ENCODE measurements at places on chromosomes 11 and 22.

GRCh38 chr11:77502346-77502905 lies 28.5 kb upstream of the PAK1 start:
- no peak for DNase-seq

DNA sequence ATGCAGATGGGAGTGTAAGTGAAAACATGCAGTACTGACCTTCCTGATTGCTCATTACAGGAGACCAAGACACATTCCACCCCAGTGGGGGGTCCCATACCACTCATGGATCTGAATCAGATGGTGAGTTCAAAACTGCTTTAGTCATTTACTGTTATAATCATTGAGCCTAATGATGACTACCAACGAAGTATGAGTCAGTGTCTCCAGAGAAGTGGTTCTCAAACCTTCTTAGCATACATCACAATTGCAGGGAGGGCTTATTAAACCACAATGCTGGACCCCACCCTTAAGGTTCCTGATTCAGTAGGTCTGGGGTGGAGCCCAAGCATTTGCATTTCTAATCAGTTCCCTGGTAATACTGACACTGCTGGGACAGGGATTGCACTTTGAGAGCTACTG lies 75.8 kb downstream of the CD44 start:
- DNase-seq: peak; percentile 52

GRCh38 chr22:23457380-23457985 lies 122.6 kb downstream of the IGLL1 start:
- no peak for DNase-seq

- DNase-seq: no peak
Observed at GRCh38 chr11:1673446-1674172, 23.4 kb upstream of the KRTAP5-6 start.

GRCh38 chr11:47991266-47991830 lies 11.0 kb downstream of the PTPRJ start:
- DNase-seq: no peak

DNA sequence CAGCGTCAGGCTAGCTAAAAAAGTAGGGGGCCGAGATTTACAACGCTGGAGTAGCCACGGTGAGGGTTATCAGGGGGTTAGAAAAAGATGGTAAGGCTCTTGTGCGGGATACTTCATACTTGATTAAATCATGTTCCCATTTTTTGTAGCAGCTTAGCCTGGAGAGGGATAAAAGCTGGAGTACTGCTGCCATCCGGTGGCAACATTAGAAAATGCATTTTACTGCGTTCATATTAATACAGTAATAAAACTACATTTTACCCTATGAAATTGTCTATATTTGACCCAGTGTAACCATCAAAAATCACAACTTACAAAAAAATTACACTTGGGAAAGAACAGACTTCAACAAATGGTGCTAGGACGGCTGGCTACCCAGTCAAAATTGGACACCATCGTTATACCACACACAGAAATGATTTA lies 17.3 kb downstream of the RPUSD4 start:
- no peak for DNase-seq

- no peak for DNase-seq
Observed at GRCh38 chr11:109285465-109285864, 136.5 kb upstream of the C11orf87 start.

DNA sequence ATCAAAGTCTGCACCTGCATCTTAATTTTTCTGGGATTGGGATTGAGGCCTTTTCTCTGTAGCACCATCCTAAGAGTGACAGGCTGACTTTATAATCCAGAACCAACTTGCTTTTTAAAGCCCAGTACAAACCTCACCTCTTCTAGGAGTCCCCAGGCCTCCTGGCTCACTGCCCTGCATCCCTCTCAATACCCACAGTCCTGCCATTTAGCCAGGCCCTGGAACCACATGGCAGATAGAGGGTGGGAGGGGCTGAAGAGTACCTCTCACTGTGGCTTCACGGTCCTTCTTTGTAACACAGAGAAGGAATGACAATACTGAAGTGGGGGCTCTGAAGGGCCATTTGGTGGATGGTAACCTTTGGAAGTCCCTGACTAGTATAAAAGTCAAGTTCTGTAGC lies 63.5 kb upstream of the PHOX2A start:
- no peak for DNase-seq

DNA sequence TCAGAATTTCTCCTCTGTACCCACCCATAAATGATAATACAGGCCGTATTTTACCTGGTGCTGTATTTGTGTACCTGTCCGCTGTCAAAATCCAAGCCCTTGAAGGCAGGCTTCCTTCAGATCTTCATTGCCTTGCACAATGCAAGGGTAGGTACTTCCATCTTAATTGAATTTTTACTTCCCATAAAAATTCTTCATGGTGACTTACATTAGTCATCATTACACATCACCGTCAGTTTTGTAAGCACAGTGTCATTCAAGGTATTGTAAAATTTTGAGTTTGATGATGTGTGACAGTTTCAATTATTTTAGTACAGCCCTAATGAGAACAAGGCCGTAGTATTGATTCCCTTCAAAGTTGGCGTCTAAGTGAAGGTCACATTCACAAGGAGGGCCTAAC lies 770 bp upstream of the TSG101 start:
- DNase-seq: no peak

GRCh38 chr11:45754261-45754709 lies 50.7 kb upstream of the SLC35C1 start:
- no peak for DNase-seq

GRCh38 chr11:124225471-124225870 lies 15.4 kb upstream of the OR8G1 start:
- no peak for DNase-seq

- no peak for DNase-seq
Observed at GRCh38 chr11:44623731-44624491, 58.4 kb downstream of the CD82 start.
